ENCODE measurements at places on chromosomes 1 and 21. TPM values are rescaled to one million over a fixed set of nuclear protein-coding genes. Genes with fewer than 3 reads are reported as not detected.
A peak's percentile ranks its signal among the peaks of the same experiment; 100 is the strongest.

The KRTAP19-1 gene
- not detected for total RNA-seq

The UBE2U gene
- total RNA-seq: not detected

The CELA2B gene
- total RNA-seq: not detected

The DNTTIP2 gene
- total RNA-seq: 45.7 TPM

The CASQ2 gene
- not detected for total RNA-seq

The TSTD1 gene
- total RNA-seq: not detected

The ARHGEF10L gene
- 27.3 TPM for total RNA-seq

The NUP210L gene
- total RNA-seq: 0.19 TPM

The HES5 gene
- total RNA-seq: not detected

The BTG2 gene
- total RNA-seq: 41.3 TPM

The C8B gene
- total RNA-seq: not detected

The CCDC17 gene
- 0.90 TPM for total RNA-seq

The ATAD3B gene
- 24.3 TPM for total RNA-seq

The LAD1 gene
- not detected for total RNA-seq

The DIO1 gene
- not detected for total RNA-seq

The FCRLA gene
- total RNA-seq: not detected

The ARTN gene
- total RNA-seq: 0.69 TPM

The SLC2A5 gene
- 0.27 TPM for total RNA-seq

The C1orf94 gene
- not detected for total RNA-seq

The FAM151A gene
- not detected for total RNA-seq

DNA sequence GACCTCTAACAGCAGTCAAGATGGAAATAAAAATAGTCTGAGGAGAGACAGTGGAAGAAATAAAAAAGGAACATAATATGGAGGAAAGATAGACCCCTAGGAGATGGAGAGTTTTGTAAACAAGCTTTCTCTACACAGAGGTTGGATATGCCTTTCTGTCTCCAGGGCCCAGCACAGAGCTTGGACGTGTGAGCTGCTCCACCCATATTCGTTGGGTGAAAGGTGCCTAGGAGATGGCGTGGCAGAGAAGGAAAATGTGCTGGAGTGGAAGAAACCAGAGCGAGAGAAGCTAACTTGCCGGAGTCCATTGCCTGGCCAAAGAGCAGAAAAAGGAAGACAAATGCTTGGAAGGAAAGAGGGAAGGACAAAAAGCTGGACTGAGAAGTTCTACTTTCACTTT lies 78.3 kb upstream of the LMO4 start:
- no peaks in the 10 kb centered on the region for H3K4me1 ChIP-seq
- peaks cover 9% of the 10 kb centered on the region for H3K27me3 ChIP-seq
- H3K36me3 ChIP-seq: no peaks in the 10 kb centered on the region
- H3K4me3 ChIP-seq: no peak overlapping the region
- DNase-seq: no peak
- H3K27ac ChIP-seq: no peak overlapping the region

- DNase-seq: no peak
- H3K27me3 ChIP-seq: no peaks in the 10 kb centered on the region
- H3K4me3 ChIP-seq: no peak overlapping the region
- no peaks in the 10 kb centered on the region for H3K36me3 ChIP-seq
- no peak overlapping the region for H3K27ac ChIP-seq
Observed at GRCh38 chr1:185439727-185440415, 122.8 kb upstream of the IVNS1ABP start.

- no peaks in the 10 kb centered on the region for H3K36me3 ChIP-seq
- peaks cover 3% of the 10 kb centered on the region for H3K4me1 ChIP-seq
- H3K4me3 ChIP-seq: no peak overlapping the region
- DNase-seq: no peak
Observed at GRCh38 chr1:19668888-19669287, 4.2 kb downstream of the HTR6 start.

GRCh38 chr1:200771625-200772555 lies 33.2 kb downstream of the CAMSAP2 start:
- DNase-seq: no peak
- H3K4me3 ChIP-seq: no peak overlapping the region
- H3K27me3 ChIP-seq: no peaks in the 10 kb centered on the region
- H3K4me1 ChIP-seq: peaks cover 22% of the 10 kb centered on the region
- H3K36me3 ChIP-seq: peaks cover 19% of the 10 kb centered on the region
- H3K27ac ChIP-seq: no peak overlapping the region

- no peaks in the 10 kb centered on the region for H3K36me3 ChIP-seq
- peaks cover 1% of the 10 kb centered on the region for H3K27me3 ChIP-seq
- H3K27ac ChIP-seq: no peak overlapping the region
- H3K4me1 ChIP-seq: no peaks in the 10 kb centered on the region
- no peak for DNase-seq
Observed at GRCh38 chr1:147541672-147542568, 619 bp downstream of the BCL9 start.

GRCh38 chr1:37358992-37359391 lies 115.4 kb upstream of the ZC3H12A start:
- no peaks in the 10 kb centered on the region for H3K4me1 ChIP-seq
- H3K4me3 ChIP-seq: no peak overlapping the region
- DNase-seq: no peak
- no peak overlapping the region for H3K27ac ChIP-seq
- no peaks in the 10 kb centered on the region for H3K36me3 ChIP-seq

- H3K27me3 ChIP-seq: peaks cover 4% of the 10 kb centered on the region
- DNase-seq: peak; percentile 89
- H3K36me3 ChIP-seq: peaks cover 2% of the 10 kb centered on the region
- peaks cover 22% of the 10 kb centered on the region for H3K4me1 ChIP-seq
- peak overlapping the region; percentile 85 for H3K27ac ChIP-seq
Observed at GRCh38 chr1:65148548-65149350, 746 bp downstream of the AK4 start.

DNA sequence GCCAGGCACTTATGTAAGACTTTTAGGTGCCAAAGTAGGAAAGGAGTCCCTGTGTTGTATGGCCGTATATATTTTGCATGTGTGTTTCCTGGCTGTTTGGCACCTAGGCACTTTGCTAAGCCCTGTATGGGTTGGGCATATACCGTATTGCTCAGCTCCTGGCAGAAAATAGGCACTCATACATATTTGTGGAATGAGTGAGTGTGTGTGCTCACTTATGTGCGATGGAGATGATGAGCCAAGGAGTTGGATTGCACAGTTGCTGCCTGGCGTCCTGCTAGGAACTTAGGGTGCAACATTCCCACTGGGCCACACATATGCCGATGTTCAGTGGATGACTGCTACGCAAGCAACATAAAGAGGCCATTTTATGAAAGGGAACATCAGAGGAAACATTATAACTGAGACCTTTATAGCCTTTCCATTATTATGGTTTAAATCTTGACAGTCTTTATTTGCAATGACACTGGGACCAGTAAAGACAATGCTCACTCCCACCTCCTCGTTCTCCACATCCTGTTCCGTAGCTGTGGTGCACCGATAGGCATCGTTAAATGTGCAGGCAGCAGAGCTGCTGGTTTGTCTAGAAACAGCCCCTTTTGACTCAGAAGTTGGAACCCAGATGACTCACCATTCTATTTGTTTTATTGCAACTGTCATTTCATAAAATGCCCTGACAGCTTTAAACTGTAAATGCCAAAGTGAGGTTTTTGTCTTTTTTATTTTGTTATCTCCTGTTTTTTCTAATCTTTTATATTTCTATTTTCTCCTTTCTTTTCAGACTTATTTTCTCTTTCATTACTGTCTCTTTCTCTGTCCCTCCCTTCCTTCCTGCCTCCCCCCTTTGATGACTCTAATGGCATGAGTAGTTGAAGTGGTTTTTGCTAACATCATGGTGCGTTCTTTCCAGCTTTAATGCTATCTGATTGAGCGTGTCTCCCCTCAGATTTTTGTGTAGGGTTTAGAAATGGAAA lies 36.1 kb downstream of the PEX14 start:
- H3K36me3 ChIP-seq: no peaks in the 10 kb centered on the region
- peak overlapping the region; percentile 90 for H3K27ac ChIP-seq
- no peak for DNase-seq
- no peaks in the 10 kb centered on the region for H3K27me3 ChIP-seq
- H3K4me3 ChIP-seq: no peak overlapping the region
- H3K4me1 ChIP-seq: peaks cover 58% of the 10 kb centered on the region

- no peak overlapping the region for H3K4me3 ChIP-seq
- no peak for DNase-seq
- H3K36me3 ChIP-seq: no peaks in the 10 kb centered on the region
Observed at GRCh38 chr1:118322331-118322730, 137.3 kb upstream of the SPAG17 start.

GRCh38 chr1:156291226-156292061 lies 4.0 kb downstream of the GLMP start:
- H3K4me1 ChIP-seq: peaks cover 48% of the 10 kb centered on the region
- peaks cover 4% of the 10 kb centered on the region for H3K36me3 ChIP-seq
- peak overlapping the region; percentile 98 for H3K27ac ChIP-seq
- DNase-seq: peak; percentile 97
- peak overlapping the region; percentile 97 for H3K4me3 ChIP-seq

GRCh38 chr1:115609021-115609420 lies 32.7 kb upstream of the VANGL1 start:
- H3K36me3 ChIP-seq: peaks cover 7% of the 10 kb centered on the region
- peaks cover 27% of the 10 kb centered on the region for H3K27me3 ChIP-seq
- no peak overlapping the region for H3K4me3 ChIP-seq
- DNase-seq: no peak
- peaks cover 6% of the 10 kb centered on the region for H3K4me1 ChIP-seq
- H3K27ac ChIP-seq: no peak overlapping the region

DNA sequence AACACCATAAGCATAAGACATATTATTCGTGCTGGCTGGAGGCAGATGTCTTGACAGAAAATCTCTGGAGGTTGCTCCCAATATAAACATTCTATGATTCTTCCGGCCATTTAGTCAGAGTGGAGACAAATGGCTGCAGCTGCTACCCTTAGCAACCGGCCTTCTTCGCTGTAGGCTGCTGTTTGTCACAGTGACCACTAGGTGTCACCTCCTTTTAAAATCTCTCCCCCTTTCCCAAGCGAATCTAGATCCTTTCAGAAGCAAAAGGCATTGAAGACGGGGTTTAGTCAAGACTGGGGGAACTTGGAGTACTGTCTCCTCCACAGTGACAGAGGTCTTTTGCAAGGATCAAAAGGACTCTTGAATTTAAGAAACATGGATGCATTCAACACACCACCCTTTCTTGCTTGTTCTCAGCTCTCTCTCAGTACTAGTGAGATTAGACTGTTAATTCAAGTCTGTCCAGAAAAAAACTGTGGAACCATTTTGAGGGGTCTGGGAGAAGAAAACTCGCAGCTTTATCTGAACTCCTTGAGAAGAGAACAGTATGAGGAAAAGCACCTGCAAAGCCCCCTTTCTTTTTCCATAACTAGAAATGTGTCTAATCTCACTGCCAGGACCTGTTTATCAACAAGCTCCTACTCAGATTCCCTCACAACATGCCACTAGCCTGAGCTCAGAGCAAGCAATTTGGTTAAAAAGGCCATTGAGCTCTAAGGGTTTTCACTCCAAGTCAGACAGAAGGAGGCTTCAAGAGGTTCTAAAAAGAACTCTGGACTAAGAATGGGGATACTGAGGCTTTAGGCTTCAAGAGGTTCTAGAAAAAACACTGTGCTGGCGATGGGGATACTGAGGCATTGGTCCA lies 408.3 kb upstream of the PLXNA2 start:
- no peak overlapping the region for H3K27ac ChIP-seq
- H3K27me3 ChIP-seq: peaks cover 35% of the 10 kb centered on the region
- peaks cover 2% of the 10 kb centered on the region for H3K4me1 ChIP-seq

DNA sequence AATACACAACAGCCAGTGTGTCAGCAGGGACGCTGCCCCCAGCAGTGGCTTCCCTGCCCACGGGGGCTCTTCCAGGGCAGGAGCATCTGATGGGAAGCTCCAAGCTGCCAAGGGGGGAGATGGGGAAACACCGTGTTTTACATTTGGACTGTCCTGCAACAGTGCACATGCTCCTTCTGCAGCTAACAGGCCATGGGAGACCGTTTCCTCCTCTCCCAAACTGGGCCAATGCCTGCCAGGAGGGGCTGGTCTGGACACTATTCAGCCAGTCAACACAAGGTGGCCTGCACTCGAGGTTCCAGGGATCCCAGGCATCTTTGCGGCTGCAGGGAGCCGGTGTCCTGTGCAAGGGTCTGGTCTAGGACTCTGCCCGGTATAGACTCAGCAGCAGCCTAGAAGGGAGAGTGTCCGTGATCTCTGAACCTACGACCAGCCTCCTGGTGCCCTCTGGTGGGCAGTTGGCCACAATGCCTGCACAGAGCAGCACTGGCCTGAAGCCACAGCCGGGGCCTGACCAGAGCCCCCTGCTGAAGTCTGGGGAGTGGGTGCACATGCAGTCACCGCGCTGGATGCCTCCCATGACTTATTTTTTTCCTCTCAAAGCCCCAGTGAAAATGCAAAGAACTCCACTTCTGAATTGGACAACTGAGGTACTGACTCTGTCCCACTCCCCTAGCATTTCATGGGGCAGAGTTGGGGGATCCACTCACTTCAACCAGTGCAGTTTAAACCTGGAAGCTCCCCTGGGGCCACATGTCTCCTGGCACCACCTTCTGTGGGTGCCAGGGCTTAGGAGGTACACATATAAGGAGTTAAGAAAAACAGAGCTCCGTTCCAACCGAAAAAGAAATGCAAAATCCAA lies 33.3 kb downstream of the RCC2 start:
- no peaks in the 10 kb centered on the region for H3K27me3 ChIP-seq
- H3K27ac ChIP-seq: no peak overlapping the region
- no peak for DNase-seq

- no peaks in the 10 kb centered on the region for H3K4me1 ChIP-seq
- no peak overlapping the region for H3K27ac ChIP-seq
- H3K36me3 ChIP-seq: no peaks in the 10 kb centered on the region
- H3K4me3 ChIP-seq: no peak overlapping the region
Observed at GRCh38 chr1:152811050-152811449, 721 bp upstream of the LCE1B start.

DNA sequence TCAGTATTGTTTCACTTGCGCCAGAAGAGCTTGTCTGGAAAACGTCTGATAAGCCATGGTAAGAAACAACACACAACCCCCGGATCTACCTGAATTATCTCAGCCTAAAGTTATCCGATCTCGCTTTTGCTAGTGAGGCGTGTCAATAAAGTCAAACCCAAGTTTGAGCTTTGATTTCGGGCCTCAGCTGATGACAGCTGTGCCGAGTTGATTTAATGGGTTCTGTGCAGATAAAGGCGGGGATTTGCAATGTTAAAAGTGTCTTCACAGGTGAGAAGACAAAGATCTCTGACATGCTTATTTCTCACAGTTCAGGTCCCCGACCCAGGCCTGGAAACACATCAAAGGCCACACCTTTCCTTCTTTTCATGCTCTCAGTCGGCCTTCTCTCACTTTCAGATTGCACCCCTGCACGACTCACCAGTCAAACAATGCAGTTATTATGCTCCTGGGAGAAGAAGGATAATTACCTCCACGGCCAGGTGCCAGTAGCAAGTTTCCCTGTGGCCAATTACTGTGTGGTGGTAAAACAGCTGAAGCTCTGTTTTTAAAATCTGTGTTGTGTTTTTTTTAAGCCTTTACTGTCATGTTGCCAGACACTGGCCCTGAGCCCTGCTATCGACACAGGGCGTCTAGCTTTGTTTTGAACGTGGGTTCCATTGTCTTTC lies 245.3 kb upstream of the RUNX1 start:
- peaks cover 10% of the 10 kb centered on the region for H3K4me1 ChIP-seq
- H3K4me3 ChIP-seq: no peak overlapping the region
- DNase-seq: no peak
- H3K27ac ChIP-seq: no peak overlapping the region
- H3K27me3 ChIP-seq: no peaks in the 10 kb centered on the region
